SK-N-DZ (cell line): ENCODE measurements at places on chromosomes 12 and 14.

GRCh38 chr12:121218588-121219352 is 8.8 kb downstream of the P2RX4 start:
- peak; percentile 72 for DNase-seq

DNA sequence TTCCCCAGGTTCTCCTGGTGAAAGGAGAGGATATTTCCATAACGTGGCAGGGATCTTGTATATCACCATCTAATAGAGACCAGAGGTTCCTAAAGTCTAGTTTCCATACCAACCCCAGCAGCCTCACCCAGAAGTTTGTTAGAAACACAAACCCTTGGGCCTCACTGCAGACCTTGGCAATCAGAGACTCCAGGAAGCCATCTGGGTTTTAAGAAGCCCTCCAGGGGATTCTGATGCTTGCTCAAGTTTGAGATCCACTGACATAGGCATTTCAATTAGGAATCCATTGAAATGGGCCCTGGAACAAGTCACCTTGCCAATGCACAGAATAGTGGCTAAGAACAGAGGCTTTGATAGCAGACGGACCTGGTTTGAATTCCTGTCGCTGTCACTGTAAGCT is 2.2 kb upstream of the CMKLR1 start:
- DNase-seq: no peak

DNA sequence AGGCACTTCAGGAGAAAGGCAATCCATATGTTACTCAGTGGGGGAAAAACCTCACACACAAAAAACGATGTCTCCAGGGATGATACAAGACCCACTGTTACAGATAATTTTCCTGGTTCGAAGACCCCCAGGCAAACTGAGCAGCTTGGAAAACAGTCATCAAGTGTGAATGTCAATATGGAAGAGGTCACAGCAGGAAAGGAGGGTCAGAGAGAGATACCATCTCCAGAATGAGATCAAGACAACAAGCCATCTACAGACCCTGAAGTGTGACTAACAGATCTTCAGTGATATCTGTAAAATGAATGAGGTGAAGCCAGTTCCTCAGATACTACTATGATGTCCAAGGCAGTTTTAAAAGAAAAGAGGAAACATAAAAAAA is 28.6 kb downstream of the GNS start:
- DNase-seq: peak; percentile 77

DNA sequence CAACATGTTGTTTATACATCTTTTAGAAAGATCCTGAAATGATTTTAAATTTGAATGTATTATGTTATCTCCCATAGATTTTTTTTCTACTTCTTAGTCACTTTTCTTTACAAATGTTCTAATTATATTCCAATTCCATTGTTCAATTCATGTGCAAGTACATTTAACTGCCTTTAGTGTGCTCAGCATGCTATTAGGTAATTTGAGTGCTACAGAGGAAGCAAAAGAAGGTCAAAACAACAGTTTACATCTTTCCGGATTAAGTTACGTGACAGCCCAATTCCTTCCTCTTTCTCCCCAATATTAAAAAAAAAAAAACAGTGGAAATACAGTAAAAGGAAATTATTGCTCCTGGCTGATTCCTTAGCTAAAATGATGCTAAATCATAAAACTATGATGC is 98.3 kb downstream of the RTN1 start:
- no peak for DNase-seq

DNA sequence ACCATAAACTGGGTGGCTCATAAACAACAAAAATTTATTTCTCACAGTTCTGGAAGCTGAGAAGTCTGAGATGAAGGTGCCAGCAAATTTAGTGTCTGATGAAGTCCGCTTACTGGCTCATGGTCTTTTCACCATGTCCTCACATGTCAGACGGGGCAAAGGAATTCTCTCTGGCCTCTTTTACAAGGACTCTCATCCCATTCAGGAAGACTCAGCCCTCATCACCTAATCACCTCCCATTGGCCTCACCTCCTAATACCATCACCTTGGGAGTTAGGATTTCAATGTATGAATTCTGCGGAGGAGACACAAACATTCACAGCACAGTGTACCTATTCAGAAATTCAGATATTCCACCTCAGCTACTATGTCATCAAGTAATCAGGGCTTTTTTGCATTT is 357.6 kb downstream of the PAWR start:
- no peak for DNase-seq

DNA sequence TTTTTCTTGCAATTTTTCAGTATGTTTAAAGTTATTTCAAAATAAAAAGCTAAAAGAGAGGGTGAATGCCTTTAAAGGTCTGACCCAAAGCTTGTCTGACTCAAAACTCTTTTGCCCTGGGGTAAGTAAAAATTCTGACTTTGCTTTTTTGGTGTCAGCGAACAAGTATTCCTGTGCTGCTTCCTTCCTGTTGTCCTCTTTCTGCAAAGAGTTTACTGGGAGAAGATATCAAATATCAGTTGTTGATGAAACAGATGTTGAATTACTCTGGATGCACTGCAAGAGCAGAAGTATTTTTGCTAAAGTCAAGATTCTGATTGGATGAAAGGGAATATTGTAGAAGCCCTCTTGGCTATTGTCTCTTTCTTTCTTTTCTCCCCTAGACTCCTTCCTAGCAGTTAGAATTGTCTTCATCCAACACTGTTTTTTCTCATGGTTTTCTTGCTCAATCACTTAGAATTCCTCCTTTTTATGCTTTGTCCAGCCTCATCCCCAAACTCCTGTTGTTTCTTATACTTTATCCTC is 62.0 kb downstream of the DACT1 start:
- DNase-seq: no peak

DNA sequence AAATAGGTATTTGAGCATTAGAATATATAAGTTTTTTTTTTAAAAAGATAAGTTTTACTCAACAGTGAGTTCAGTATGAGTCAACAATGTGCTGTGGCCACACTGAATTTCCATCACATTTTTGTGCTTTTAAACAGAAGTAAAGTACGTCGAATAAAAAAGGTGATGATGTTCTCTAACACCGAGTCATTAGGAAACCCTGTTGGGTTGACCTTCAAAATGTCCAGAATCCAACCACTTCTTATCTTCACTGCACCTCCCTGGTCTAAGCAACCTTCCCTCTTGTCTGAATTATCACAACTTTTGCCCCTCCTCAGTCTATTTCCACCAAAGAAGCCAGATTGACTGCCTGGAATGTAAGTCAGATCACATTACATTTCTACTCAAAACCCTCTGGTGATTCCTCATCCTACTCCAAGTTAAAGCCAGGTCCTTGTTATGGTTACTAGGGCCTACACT is 43.0 kb upstream of the SYCP3 start:
- DNase-seq: no peak

GRCh38 chr12:96493106-96493505 is 3.7 kb downstream of the CFAP54 start:
- no peak for DNase-seq

- DNase-seq: no peak
Observed at GRCh38 chr12:7046383-7047105, 14.0 kb upstream of the C1S start.

GRCh38 chr12:106962286-106962685 is 6.6 kb downstream of the TMEM263 start:
- DNase-seq: no peak

DNA sequence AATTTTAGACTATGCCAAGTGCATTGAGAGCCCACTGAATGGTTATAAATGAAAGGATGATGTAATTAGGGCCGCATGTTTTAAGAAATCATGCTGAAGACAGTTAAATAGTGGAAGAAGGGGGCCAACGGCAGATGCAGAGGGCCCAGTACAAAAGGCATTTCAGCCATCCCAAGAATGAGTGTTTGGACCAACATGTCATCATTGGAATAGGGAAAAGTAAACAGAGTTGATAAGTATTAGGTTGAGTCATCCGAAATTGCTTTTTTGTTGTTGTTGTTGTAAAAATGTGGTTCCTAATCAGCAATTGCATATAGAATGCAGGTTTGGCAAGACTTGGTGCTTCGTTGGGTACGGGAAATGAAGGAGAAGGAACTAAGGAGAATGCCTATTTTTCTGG is 29.5 kb downstream of the BMP4 start:
- no peak for DNase-seq
